NCI-H1694 treated with DMSO at 0.1 percent for 48 hours (cell line): ENCODE measurements at places on chromosomes 7 and 10.

DNA sequence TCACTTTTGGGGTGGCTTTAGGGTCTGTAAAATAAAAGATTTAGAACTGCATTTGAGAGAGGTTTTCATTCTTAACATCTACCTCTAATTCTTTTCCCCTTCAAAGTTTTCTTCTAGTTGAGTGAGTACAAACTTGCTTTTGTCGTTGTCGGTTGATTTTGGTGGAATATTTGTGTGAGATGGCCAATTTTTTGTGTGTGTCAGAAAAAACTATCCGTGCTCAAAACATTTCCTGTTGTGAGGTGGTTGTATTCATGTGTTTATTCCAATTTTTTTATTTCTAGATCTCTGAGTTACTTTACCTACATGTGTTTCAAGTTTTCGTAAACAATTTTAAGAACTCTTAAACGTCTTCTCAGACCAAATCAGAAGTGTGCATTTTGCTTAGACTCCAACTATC, 1.6 kb downstream of the AHR start:
- DNase-seq, result no peak

GRCh38 chr10:101103430-101103829, 27.7 kb upstream of the TLX1 start:
- no peak for DNase-seq

DNA sequence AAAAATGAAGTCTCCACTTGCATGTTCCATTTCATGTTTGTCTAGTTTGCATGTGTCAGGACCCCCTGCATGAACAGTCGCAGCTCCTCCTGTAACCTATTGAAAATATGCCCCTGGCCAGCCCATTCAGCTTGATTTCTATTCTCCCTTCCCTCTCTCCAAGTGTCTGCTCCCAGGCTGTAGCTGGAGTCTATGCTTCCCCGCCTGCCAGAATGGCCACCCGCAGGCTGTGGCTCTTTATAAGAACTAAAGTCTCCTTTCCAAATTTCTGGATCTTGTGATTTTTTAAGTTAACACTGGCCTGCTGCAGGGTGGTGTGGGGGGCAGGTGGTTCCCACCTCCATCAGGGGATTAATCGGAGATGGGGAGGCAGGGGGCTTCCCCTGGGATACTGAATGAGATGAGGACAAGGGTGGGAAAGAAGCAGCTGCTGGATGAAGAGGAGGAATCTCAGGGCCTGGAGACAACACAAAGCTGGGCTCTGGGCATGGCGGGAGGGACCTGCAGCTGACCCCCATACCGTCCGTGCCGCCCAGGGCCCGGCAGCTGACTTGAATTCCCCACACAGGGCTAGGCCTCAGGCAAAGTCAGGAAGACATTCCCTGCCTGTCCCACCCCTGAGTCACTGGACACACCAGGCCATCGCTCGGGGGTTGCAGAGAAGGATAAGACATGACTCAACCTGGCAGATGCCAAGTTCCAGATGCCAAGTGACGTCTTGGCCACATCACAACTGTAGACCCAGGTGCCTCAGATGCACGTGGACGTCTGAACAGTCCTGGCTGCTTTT, 399.5 kb upstream of the FOXK1 start:
- DNase-seq, result no peak

DNA sequence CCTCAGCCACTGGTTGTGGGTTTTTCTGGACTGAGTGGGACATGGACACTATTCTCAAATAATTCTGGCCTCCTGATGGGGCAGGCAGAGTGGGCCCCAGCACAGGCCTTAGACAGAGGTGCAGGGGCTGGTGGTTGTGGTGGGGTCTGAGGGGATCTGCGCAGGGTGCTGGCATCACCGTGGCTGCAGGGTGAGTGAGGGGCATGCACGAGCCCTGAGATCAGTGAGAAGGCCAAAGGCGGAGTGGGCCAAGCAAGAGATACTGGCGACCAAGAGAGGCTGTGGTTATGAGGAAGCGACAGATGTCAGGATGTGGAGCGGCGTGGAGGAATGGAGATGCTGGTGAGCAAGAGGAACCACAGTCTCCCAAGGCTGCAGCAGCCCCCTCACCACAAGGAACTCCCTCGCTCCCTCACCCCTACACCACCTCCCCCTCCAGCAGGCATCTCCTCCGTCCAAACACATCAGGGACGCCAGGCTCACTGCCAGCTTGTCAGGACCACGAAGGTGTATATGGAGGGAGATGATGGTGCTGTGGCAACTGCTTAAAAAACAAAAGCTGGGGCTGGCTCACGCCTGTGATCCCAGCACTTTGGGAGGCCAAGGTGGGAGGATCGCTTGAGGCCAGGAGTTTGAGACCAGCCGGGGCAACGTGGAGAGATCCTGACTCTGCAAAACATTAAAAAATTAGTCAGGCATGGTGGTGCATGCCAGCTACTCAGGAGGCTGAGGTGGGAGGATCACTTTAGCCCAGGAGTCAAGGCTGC, 9.6 kb downstream of the PRF1 start:
- DNase-seq, result no peak

DNA sequence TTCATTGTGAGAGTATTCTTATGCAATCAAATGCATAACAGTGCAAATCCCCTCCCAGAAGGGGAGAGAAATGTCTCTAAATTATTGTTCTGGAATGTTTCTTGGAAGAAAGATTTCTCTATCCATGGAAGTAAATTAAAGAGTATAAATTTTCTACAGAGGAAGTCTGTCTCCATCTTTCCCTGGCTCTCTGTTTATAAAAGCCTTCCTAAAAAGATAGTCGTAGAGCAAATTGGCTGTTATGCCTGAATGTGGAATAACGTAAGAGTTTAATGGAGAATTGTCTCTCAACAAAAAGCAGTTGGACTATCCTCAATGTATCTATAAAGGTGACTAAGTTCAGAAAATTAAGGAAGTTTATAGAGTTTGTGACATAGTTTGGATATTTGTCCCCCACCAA, 76.3 kb downstream of the GNAT3 start:
- no peak for DNase-seq

DNA sequence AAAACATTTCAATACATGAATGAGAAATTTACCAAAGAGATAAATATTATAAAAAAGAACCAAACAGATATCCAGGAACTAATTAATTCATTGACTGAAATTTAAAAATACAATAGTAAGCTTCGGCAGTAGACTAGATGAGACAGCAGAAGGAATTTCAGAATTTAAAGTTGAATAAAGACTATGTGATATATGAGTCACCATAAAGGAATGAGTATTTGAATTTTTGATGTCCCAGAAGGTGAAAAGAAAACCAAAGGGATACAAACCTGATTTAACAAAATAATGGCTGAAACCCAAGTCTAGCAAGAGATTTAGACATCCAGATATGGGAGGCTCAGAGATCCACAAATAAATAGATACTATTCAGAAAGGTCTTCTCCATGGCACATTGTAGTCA, 623.9 kb upstream of the FOXK1 start:
- no peak for DNase-seq

DNA sequence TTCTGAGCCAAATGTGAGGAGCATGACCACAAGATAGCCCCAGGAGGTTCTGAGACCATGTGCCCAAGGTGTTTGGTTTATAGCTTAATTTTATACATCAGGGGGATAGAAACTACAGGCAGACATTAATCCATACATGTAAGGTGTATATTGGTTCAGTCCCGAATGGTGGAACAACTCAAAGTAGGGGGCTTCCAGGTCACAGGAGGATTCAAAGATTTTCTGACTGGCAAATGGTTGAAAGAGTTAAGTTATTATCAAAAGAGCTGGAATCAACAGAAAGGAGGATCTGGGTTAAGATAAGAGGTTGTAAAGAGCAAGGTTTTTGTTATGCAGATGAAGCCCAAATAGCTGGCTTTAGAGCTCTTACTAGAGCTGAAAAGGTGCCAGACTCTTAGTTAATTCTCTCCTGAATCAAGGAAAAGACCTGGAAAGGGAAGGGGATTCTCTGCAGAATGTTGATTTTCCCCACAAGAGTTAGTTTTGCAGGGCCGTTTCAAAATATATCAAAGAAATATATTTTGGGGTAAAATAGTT, 640.0 kb downstream of the IPMK start:
- DNase-seq, result no peak

DNA sequence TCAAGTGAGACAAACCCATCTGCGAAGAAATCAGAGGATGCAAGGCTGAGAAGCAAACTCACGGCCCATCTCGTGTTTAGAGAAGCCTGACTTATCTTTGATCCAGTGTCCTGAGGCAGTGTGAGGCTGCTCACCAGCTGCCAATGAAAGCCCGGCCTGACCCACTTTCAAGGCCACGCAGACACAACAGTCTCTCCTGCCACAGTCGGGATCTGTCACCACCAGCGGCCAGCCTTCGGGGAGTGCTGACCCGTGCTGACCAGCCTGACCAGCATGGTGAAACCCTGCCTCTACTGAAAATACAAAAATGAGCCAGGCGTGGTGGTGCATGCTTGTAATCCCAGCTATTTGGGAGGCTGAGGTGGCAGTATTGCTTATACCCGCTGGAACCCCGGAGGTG, 7.4 kb upstream of the DNAJB6 start:
- no peak for DNase-seq

GRCh38 chr10:58701405-58702135, 188.9 kb downstream of the BICC1 start:
- DNase-seq, result no peak

- no peak for DNase-seq
These were observed 133.7 kb downstream of the PTPRZ1 start for GRCh38 chr7:122006687-122007086.

DNA sequence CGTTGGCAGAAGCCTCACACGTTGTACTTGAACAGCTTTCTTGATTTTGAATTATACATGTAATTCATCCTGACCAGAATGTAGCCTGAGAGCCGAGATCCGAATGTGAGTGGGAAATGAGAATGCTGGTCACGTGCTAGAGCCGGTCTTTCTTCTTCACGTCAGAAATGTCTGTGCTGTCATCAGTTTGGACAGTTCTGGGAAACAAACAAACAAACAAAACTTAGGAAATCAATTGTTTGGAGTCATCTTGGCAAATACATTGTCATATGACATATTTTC, 729.8 kb downstream of the LRMDA start:
- no peak for DNase-seq

- no peak for DNase-seq
These were observed 119.0 kb downstream of the GNAI1 start for GRCh38 chr7:80253653-80254052.

DNA sequence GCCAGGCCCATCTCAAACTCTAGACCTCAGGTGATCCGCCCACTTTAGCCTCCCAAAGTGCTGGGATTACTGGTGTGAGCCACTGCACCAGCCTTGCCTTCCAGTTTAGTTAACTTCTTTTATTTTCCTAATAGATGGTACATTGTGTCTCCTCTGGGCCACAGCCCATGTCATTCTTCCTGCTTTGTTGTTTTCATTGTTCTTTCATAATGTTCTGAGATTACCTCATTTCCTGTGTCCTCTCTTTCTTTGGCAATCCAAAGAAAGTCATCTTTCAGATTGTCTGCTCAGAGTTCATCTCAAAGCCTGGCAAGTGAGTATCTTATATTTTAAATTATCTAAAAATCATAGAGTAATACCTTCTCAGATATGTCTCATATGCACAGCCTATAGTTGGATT, at the start of gene OLAH:
OLAH (plus strand) TSS at position 270 of the 400 bp plus-strand sequence. CDS start 3,346 bp downstream, outside the sequence.
- no peak for DNase-seq

- DNase-seq, result no peak
These were observed 1280.8 kb upstream of the AUTS2 start for GRCh38 chr7:68317476-68317875.

DNA sequence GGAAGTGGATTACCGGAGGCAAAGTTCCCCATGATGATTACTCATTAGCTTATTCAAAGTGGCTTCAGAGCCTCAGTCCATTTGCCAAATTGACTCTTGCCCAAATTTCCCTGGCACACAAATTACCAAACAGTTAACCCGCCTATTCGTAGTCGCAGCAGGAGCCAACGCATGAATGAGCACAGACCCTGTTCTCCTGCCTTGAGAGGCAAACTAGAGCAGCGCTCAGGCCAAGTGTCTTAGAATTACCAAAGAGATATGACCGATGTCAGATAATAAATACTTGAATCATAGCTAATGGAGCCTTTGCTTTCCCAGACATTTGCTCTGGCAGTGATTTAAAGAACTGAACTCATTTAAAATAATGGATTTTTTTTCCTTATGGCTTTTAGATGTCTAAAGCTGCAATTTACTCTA, 64.9 kb downstream of the CTTNBP2 start:
- peak; percentile 42 for DNase-seq

DNA sequence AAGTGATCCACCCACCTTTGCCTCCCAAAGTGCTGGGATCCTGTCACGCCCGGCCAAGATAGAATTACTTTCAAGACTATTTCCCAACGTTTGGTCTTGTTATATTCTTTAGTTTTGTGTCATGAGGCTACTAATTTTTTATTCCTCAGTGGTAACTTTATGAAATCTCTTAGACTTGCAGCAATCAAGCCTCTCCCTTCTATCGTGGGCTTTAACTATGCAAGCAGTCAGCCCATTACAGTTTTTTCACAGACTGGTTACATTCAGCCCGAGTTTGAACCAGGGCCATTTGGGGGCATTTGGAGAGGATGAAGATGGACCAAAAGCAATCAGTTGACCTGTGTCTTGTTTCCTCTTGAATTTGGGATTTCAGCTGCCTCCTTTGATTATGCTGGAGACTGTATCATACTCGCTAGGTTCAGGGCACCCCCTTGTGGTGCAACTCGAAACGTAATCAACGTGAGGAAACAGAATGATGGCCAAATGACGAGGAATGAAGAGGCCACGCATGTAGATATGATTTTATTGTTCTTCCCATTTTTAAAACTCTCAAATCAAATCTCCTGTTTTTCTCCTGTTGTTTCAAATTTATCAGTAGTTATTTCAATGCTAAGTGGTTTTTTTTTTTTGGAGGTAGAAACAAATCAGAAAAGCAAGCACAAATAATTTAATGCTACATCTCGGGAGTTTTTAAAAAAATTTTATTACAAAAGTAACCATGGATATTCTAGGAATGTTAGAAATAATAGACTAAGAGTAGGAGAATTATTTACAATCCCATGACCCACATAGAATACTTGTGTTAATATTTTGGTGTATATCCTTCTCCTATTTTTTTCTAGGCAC, 151.6 kb downstream of the KIAA1217 start:
- peak; percentile 25 for DNase-seq

- no peak for DNase-seq
These were observed 54.0 kb downstream of the ADAM12 start for GRCh38 chr10:126334272-126334671.

GRCh38 chr7:138833596-138833995, 35.6 kb upstream of the ATP6V0A4 start:
- DNase-seq, result no peak

DNA sequence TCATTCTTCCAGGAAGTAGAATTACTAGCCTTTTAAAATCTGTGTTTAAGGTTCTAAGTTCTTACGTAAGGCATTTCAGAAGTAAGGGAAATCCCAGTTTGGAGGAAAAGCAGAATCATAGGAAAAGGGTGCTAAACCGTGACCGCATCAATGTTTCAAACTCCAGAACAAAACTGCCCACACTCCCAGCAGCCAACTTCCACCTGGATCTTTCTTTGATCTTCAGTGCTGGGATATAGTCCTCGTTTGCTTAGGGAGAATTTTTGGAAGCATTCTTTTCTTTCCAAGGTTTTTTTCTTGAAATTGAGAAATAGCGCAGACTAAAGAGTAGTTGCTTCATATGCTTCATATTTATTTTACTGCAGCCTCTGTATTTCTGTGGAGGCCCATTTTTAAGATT, 8.9 kb downstream of the PROSER2 start:
- DNase-seq, result no peak

GRCh38 chr7:33632840-33633525, 272.4 kb upstream of the BMPER start:
- DNase-seq, result no peak

- no peak for DNase-seq
These were observed 13.9 kb upstream of the HSPA12A start for GRCh38 chr10:116756277-116756676.
